ENCODE measurements at places on chromosomes 3 and 15. TPM values are rescaled to one million over a fixed set of nuclear protein-coding genes. Genes with fewer than 3 reads are reported as not detected.

Gene GPR87
- total RNA-seq, result not detected

DNA sequence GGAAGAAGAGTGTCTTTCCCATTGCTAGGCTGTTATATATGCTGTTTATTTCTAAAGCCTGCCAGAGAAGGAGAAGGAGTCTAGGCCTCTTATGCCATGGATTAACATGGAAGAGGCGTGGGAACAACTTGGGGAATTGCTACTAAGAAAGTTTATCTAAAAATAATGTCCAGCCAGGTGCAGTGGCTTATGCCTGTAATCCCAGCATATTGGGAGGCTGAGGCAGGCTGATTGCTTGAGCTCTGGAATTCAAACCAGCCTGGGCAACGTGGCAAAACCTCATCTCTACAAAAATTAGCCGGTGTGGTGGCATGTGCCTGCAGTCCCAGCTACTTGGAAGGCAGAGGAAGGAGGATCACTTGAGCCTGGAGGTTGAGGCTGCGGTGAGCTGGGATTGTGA, 51.7 kb upstream of the ARPP19 start:
- DNase-seq, result no peak

DNA sequence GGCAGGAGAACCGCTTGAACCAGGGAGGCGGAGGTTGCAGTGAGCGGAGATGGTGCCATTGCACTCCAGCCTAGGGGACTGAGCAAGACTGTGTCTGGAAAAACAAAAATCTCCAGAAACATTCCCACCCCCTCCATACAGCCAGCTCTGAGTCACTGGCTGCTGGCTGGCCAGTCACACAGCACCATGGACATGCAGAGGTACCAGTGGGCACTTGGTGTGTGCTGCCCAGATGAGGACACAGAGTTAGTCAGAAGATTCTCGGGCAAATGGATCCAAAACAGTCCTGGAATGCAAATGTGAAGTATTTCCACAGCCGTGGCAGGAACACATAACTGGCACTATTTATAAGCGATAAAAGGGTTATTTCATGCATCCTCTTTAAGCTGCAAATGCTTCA, 44.6 kb downstream of the BDH1 start:
- DNase-seq, result no peak

- DNase-seq, result no peak
These were observed 100.6 kb downstream of the SUCNR1 start for GRCh38 chr3:151974067-151974466.

- no peak for DNase-seq
These were observed 37.4 kb downstream of the ADCY5 start for GRCh38 chr3:123411340-123412040.
